ENCODE measurements at places on chromosomes 5 and 9.

- DNase-seq: no peak
Measured at GRCh38 chr5:43193894-43194265, 1.9 kb downstream of the NIM1K start.

- no peak for DNase-seq
Measured at GRCh38 chr9:4422495-4422894, 67.8 kb upstream of the SLC1A1 start.

GRCh38 chr5:14440582-14441431 lies 140.8 kb upstream of the OTULINL start:
- DNase-seq: no peak

- DNase-seq: no peak
Measured at GRCh38 chr9:129102095-129102525, 8.5 kb downstream of the CRAT start.

DNA sequence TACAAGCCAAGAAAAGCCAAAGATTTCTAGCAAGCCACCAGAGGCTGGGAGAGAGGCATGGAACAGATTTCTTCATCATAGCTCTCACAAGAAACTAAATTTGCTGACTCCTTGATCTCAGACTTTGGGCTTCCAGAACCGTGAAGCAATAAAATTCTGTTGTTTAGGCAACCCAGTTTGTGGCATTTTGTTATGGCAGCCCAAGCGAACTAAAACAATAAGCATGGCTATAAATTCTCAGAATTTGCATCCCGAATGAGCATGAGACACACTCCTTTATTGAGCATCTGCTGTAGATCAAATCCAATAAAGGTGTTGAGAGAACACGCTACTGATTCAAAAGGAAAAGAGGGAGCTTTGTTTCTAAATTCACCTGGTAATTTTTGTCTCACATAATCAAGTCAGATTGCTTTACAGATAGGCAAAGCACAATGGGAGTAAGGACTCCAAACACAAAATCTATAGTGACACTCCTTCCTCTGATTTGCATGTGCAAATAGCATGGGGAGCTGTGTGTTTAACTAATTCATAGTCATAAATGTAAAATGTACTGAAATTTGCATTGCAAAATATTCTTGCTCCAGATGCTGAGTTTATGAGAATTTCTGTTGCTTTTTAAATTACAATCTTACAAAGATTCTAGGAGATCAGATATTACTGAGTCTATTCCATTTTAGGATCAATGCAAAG lies 308.7 kb downstream of the MED10 start:
- no peak for DNase-seq

DNA sequence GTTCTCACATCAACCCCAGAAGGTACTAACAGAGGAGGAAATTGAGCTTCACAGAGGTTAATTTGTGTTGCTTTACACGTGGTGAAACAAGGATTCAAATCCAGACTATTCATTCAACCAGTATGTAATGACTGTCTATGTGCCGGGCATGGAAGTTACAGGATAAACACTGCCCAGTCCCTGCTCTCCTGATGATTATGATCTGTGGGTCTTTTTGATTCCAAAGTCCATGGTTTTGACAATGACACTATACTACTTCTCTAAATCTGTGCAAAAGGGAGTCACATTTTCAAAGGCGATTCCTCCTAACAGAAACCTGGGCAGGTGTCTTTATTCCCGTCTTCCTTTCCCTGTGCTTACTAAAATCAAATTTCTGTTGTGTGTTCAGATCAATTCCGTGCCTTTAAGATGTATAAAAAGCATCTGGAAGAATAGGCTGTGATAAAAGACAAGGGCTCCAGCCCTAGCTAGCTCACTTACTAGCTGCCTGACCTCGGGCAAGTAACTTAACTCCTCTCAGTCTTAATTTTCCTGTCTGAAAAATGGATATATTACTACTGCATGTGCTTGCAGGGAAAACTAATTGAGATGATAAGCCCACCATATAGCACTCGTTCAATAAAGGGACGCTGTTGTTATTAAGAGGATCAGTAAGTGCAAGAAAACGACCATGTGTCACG lies 970 bp upstream of the CREBRF start:
- no peak for DNase-seq

DNA sequence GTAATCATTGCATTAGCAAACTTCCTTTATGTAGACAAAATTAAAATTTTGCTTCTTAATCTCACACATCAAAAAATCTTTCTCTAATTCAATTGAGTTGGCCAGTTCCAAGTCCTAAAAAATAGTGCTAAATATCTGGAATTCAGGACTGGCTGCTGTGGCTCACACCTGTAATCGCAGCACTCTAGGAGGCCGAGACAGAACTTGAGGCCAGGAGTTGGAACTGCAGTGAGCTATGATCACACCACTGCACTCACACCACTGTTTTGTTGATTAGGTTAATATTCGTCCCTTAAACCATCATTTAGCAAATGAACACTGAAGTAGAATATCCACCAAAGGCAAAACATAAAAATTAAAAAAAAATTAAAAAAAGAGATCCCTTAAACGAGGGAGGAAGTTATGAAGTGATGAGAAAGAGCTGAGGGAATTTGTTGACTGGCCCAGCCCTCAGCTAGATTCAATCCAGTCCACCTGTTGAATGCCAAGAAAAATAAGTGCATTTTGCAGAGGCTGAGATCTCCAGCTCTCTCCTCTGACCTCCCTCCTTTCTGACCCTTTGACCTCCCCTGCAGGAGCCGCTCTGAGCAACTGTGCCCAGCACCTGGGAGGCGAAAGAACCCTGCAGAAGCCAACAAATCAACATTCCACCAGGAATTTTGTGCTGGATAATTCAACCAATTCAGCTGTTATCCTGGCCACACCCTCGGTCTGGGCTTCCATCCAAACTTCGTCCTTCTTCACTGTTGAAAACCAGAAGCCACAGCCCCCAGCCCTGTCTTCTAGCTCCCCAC lies 96.8 kb downstream of the OR2K2 start:
- DNase-seq: no peak

GRCh38 chr9:113533335-113534225 lies 70.1 kb downstream of the RGS3 start:
- no peak for DNase-seq

GRCh38 chr5:20166456-20166855 lies 178.5 kb upstream of the CDH18 start:
- no peak for DNase-seq

- DNase-seq: no peak
Measured at GRCh38 chr9:30329431-30329830, 2055.0 kb upstream of the ACO1 start.

GRCh38 chr9:109499093-109499630 lies 1.1 kb upstream of the PTPN3 start:
- DNase-seq: no peak

- DNase-seq: no peak
Measured at GRCh38 chr5:64788156-64788555, 19.4 kb downstream of the CWC27 start.

DNA sequence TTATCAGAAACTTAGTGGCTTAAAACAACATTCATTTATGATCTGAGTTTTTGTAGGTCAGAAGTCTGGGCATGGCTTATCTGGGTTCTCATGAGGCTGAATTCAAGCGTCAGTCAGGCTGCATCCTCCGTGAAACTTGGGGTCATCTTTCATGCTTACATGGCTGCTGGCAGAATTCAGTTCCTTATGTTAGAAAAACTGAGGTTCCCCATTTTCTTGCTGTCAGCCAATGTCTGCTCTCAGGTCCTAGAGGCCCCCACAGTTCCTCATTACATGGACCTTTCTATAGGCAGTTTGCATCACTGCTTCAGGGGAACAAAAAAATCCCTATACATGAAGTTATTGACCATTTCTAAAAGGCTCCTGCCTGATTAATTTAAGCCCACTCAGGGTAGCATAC lies 83.8 kb upstream of the NMUR2 start:
- no peak for DNase-seq
